ENCODE measurements at places on chromosomes 12 and 14.
A peak's percentile ranks its signal among the peaks of the same experiment; 100 is the strongest.

DNA sequence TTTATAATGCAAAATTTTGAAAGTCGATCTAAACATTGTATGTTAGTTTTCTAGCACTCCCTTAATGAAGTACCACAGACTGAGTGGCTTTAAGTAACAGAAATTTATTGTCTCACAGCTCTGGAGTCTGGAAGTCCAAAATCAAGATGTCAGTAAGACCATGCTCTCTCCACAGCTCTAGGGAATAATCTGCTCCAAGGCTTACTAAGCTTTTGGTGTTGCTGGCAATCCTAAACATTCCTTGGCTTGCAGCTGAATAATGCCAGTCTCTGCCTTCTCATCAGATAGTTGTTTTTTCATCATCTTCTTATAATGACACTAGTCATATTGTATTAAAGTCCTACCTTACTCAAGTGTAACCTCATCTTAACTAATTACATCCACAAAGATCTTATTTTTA lies 102.2 kb downstream of the RASSF9 start:
- no peak for DNase-seq

- DNase-seq = no peak
Observed at GRCh38 chr12:98421316-98421715, 94.1 kb upstream of the TMPO start.

DNA sequence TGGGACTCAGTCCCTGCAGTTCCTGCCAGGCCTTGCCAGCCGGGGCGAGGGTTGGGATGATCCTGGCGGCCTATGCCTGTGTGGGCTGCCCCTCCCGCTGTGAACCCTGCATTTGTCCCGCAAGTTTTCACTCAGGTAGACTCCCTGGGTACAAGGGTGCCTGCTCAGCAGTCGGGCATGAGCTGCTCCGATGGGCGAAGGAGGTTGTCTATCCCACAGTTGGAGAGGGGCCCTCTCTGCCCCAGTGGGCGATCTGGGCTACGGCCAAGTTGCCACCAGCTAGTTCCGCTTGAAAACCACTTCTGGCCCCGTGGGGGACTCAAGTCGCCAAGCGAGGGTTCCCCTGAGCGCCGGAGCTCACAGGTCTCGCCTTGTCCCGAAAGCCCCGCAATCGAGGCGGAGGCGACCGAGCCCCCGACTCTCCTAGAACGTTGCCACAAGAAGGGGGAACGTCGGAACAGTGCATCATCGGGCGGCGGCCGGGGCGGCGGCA lies 365 bp upstream of the TPI1 start:
- peak; percentile 73 for DNase-seq

DNA sequence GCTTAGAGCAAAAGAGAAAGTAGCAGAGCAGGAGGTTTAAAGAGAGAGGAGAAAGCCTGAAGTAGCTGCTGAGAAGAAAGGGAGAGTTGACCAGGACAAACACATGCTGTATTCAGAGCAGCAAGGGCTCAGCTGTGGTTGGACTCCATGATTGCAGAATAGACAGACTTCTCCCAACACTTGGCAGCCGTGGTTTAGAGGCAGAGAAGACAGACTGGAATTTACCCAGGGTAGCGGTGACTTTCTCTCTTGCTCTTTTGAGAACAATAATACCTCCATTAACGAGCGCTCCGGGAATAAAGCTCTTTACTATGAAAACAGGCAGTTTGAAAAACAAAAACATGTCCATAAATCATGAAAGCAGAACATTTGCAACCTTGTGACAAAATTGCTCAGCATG lies 21.4 kb upstream of the IGF1 start:
- no peak for DNase-seq

GRCh38 chr12:113634474-113634873 lies 162.8 kb upstream of the LHX5 start:
- DNase-seq = no peak

DNA sequence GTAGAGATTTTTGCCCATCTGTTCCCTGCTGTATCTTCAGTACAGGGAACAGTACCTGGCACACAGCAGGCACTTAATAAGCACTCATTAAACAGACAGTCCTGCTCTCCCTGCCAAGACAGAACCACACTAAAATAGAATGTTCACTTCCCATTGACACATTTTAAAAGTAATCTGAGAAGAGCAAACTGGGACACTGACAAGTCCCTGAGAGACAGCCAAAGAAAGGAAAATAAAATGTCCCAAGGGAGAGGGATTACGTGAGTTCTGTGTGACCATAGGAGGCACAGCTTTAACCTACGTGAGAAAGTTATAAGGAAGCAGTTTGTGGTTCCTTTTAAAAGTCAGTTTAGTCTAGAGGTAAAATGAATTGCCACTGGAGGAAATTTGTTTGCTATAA lies 43.9 kb upstream of the SYCP3 start:
- DNase-seq = no peak

GRCh38 chr12:117679776-117680175 lies 289.0 kb downstream of the KSR2 start:
- no peak for DNase-seq

DNA sequence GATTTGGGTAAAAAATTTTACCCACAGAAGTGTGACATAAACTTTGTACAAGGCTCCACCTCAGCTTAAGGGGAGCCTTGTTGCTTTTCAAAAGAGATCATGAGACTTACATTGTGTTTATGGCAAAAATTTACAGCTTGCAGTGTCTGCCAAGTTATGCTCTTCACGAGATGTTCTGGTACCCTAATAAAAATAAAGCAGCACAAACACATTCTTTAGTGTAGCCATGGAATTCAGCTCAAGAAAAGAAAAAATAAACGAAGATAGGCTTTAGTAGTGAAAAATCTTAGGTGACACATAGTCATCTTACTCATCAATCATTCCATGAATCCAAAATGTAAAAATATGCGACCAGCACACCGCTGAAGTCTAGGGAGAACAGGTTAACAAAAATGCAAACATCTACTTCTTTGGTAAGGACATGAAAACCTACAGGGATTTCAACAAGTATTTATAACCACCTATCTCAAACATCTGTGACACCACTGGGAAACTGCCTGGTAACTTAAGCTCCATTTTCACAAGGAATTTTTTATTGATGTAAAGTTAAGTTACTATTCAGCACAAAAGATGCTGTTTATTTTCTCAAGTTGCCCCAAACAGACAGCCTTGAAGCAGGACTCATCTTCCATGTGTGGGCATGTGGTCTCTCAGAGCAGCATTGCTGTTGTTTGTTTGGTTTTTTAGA lies 32.9 kb downstream of the DMAC2L start:
- no peak for DNase-seq

GRCh38 chr14:74260525-74261233 lies 21.4 kb downstream of the VSX2 start:
- DNase-seq = no peak

- no peak for DNase-seq
Observed at GRCh38 chr12:62516927-62517326, 50.3 kb downstream of the MON2 start.

- DNase-seq = no peak
Observed at GRCh38 chr12:29691161-29691854, 92.4 kb downstream of the TMTC1 start.

DNA sequence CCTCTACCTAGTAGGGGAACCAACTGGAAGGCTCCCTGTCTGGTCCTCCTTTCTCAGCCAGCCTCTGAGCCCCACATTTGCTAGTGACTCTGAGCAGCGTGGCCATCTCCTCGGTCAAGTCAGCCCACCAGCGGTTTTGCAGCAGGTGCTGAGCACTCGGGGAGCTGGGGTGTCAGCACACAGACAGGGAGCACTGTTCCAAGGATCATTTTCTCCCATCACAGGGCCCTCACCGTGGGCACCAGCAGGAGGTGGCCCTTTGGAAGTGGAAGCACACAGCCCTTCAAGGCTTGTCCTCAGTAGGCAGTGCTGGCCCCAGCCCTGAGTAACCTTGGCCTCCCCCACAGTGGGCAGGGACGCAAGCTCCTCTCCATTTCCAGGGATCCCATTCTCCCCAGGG lies 24.1 kb upstream of the EML1 start:
- DNase-seq = no peak

DNA sequence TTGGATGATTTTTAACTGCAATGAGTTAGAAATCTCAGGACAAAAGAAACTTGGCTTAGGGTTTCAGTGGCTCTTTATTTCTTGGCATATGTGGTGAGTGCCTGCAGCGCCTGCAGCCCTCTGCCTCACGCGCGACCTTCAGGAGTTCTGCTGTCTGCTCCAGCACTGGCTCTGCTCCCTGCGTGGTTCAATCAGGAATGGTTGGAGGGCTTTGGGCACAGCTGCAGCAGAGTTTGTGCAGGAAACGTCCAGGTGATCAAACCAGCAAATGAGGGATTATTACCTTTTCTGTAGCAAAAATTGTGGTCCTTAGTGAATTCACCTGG lies 19.8 kb downstream of the PPM1H start:
- no peak for DNase-seq

DNA sequence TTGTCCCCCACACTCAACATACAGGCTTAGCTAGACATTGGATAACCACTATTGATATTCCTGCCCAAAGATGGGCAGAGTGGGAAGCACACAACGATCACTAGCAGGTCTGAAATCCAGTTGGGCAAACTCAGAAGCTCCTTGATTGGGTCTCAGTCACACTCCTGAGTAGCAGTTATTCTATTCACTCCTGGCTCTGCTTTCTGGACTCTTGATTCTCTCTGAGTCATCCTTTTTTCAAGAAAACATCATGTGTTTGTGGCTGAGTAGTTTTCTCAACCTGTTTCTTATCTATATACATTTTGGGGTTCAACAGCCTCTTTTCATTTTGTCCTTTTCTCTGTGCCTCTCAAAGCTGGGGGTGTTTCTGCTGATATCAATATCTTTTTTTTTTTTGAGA lies 46.0 kb upstream of the MANSC4 start:
- no peak for DNase-seq

DNA sequence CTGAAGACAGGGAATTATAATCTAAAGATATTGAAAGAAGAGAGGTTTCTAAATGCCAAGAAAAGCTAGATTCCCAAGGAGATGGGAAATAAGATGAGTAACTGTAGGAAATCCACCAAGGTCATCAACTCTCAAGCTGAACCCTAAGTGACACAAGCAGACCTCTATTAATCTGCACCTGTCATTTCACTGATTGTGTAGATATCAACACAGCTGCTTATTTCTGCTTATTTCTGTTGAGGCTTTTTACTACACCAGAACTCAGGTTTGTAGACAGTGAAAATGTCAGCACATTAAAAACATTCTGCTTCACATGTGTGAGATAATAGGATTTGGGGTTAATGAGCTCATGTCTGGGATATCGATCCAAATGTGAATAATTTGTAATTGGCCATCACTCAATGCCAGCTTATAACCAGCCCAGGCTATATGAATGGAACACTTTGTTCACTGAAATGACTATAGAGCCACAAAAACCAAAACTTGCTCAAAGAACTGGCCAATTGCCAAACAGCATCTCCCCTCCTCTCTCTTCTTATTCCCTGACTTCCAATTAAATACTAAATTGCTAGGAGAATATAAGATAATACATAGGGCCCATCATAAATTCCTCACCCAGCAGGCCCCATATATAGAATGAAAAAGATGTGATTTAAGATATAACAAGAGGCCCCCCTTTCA lies 188.7 kb upstream of the ARID2 start:
- DNase-seq = no peak

DNA sequence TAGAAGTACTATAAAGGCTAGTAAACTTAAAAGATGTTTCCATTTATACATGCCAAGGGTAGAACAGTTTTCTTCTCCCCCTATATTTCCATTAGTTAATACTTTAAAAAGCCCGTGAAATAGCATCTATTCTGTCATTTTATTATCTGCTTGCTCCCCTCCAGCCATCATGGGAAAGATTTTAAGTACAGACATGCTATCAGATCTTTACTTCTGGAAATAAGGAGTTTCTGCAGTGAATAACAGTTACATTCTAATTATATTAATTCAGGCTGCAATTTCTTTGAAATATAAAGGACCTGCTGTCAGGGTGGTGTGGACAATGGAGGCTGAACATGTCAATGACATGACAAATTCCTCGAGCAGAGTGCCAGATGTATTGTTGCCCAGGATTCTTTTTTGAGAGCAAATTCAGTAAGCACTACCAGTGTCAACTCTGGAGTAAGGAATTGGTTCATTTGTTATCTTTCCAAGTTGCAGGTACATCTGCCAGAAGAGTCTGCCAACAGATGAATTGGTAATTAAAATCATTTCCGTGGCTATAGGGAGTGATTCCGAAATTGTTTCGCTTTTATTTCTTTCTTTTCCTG lies 151.3 kb downstream of the BTG1 start:
- DNase-seq = no peak

GRCh38 chr12:33575346-33575745 lies 135.7 kb upstream of the SYT10 start:
- DNase-seq = no peak

- no peak for DNase-seq
Observed at GRCh38 chr12:42725809-42726208, 136.3 kb upstream of the PRICKLE1 start.

DNA sequence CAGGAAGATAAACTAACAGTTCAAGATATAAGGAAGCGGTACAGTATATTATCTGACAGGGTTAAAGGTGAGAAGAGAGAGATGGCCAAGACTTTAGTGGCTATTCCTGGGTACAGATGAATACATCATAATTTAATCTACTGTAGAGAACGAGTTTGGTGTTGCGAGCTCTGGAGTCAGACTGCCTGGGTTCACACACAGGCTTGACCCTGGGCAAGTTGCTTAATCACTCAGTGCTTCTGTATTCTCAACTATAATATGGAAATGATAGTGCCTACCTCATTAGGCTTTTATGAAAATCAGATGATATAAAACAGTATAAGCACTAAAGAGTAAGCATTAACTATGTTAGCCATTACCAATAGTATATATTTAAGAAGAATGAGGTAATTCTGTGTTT lies 3.5 kb downstream of the PPM1H start:
- DNase-seq = no peak

DNA sequence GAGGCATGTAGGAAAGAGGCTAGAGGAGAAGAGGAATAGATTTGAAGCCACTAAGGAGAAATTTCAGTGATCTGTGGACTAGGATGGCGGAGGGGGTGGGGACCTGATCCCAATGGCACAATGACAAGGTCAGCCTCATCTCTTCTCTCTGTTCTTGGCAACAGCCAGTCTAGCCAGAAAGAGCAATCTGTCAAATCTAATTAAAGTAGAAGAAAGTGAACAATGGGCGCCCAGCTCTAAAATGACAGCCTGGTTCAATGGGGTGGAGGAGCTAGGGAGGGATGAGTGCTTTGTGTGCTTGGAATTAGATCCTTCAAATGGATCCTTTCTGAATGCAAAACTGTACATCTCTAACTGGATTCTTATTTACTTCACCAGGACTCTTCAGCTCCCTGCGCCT lies 37.2 kb upstream of the TUBA1C start:
- DNase-seq = no peak

- DNase-seq = no peak
Observed at GRCh38 chr14:74765721-74766120, 2.6 kb downstream of the YLPM1 start.

GRCh38 chr12:93521225-93522080 lies 51.0 kb upstream of the SOCS2 start:
- DNase-seq = no peak

Data from C1 segment of cervical spinal cord (tissue), 14 donors.